GM13976 (cell line): ENCODE measurements at places on chromosomes 6 and 20.

- DNase-seq: no peak
Measured at GRCh38 chr6:112883095-112883494, 536.0 kb downstream of the RFPL4B start.

GRCh38 chr20:1651268-1652058 lies 6.1 kb downstream of the SIRPG start:
- no peak for DNase-seq

GRCh38 chr20:49812507-49813304 lies at the start of gene SLC9A8:
Gene SLC9A8, plus strand, starts transcription at chr20:49812828. Its CDS starts 95 bp downstream, at chr20:49812923.
- DNase-seq: peak; percentile 88

DNA sequence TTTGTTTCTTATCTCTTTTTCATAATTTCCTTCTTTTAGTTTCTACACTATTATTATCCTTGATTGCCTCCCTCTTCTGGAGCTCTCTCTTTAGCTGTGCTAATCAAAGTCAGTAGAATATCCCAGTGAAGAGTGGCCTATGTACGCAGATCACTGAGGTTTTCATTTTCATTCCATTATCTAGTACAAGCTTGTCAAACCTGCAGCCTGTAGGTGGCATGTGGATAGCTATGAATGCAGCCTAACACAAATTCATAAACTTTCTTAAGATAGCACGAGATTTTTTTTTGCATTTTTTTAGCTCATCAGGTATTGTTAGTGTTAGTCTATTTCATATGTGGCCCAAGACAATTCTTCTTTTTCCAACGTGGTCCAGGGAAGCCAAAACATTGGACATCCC lies 825.7 kb upstream of the MAP3K7 start:
- DNase-seq: no peak

DNA sequence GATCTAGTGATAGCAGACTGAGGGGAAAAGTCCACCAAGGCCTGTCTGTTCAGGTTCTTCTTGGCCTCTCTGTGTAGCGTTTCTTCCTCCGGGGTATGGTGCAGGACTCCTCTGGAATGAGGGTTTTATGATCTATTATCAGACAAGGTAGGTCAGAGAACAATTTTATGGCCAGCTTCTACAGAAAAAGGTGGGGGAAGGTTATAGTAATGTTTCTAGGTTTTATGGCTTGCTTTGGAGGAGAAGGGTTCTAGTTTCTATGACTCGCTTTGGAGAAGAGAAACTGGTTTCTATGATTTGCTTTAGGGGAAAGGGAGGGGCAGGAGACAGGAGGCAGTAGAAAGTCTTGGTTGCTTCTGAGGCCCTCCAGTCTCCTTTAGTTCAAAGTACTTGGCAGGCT lies 144.8 kb upstream of the LAMA2 start:
- no peak for DNase-seq

GRCh38 chr20:49186535-49187329 lies 1.4 kb downstream of the STAU1 start:
- DNase-seq: peak; percentile 70

- peak; percentile 26 for DNase-seq
Measured at GRCh38 chr20:21104921-21105320, 1.2 kb downstream of the LINC00237 start.

- DNase-seq: no peak
Measured at GRCh38 chr20:25177890-25178321, 17.6 kb upstream of the ENTPD6 start.

- no peak for DNase-seq
Measured at GRCh38 chr6:87200469-87201175, 45.3 kb downstream of the ZNF292 start.

- DNase-seq: no peak
Measured at GRCh38 chr6:94570581-94570980, 1006.8 kb upstream of the MANEA start.
